ENCODE measurements at places on chromosomes 7 and 10.

DNA sequence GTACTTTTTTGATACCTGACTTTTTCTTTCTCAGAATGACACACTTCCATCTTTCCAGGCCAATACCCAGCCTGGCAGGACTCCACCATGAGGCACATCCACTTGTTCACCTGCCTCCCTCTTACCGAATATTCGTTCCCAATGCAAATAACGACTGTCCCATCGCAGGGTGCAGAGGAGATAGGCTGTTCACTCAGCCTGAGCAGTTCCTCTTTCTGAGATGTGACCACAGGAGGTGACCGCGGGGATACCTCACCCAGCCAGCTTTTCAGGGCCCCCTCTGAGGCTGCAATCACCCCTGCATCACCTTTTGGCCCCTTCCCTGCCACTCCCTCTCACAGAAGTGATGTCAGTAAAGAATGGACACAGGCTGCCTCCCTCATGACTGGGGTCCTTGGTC is 28.3 kb downstream of the PTPRN2 start:
- no peak for DNase-seq

GRCh38 chr7:156251861-156252260 is 388.7 kb upstream of the RNF32 start:
- no peak for DNase-seq

GRCh38 chr7:20197125-20197748 is 19.9 kb downstream of the MACC1 start:
- DNase-seq: no peak

- DNase-seq: no peak
Measured at GRCh38 chr7:132680590-132680989, 104.3 kb upstream of the PLXNA4 start.

GRCh38 chr10:122245136-122245535 is 26.0 kb upstream of the BTBD16 start:
- no peak for DNase-seq

DNA sequence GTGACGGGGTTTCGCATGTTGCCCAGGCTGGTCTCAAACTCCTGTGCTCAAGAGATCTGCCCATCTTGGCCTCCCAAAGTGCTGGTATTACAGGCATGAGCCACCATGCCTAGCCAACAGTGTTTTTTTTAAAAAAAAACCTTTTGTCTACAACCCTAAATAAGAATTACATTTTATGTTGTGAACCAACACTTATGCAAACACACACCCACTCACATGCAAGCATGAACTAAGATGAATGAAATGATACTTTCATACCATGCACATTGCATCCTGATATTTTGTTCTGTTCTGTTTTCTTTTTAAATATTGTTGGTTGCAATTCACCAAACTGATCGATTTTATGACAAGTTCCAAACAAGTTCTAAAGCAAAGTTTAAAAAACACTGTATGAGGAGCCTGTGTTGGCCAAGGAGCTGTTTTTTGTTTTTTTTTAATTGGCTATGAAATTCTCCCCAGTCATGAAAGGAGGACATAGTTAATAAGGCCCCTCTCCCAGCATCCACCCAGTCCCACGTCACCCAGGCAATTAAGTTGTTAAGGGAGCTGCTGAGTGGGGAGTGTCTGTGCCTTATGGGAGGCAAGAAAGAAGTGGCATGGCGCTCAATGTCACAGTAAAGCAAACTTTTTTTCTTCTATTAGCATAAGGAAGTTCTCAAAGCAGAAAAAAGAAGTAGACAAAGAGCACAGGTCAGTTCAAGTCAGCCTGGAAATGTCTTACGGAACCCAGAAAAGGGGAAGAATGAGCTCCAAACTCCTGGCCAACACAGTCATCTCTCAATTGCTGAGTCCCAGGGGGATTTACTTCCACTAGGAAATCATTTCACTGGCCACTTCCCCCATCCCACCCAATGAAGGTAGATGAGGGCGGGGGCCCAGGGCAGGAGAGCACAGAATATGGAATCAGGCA is 50.1 kb downstream of the NOD1 start:
- no peak for DNase-seq

DNA sequence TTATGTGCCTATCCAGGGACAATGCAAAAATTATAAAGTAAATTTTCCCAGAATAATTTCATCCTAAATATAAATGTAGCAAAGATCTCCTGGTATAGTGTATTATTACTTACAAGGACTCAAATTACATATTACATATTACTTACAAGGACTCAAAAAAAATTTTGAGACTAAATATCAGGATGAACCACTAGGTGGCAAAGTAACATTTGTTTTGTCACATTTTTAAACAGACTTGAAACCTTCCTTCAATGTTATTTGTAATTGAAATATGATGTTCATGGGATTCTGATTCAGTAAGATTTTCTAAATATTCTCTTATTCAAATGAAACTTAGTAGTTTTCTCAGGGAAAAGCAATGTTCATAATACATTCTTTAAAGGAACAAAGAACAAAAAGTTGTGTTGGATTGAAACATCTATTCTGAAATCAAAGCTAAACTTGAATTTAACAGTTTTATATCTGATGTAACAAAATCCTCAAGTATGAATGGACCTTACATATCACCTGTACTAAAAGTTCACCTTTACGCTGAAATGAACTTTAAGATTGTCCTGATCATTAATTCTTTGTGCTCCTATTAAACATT is 74.3 kb upstream of the GNAI1 start:
- peak; percentile 3 for DNase-seq

- no peak for DNase-seq
Measured at GRCh38 chr10:1289591-1289990, 233.4 kb downstream of the WDR37 start.

- DNase-seq: no peak
Measured at GRCh38 chr10:127405221-127405620, 143.9 kb upstream of the NPS start.

DNA sequence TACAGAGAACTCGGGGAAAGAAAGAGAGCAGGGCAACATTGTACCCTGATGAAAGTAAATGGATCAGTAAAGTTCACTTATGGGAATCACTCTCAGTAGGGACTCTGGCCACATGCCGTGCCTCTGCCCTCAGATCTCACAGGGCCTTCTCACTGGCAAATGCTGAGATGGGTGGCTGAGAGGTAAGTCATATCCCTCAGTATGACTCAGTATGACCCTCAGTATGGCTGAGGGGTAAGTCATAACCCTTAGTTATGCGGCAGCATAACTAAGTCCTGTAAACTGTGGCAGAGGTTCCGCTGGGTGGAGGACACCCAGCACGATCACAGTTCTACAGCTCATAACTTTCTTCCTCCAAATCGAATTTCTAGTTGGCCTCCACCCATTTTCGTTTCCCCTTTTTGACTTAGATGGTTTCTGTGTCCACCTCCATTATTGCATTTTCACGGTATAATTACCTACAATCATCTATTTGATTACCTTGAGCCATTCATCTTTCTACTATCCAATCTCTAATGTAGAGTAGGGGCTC is 26.5 kb upstream of the WNT16 start:
- no peak for DNase-seq

GRCh38 chr7:25014756-25015155 is 34.8 kb upstream of the OSBPL3 start:
- no peak for DNase-seq

DNA sequence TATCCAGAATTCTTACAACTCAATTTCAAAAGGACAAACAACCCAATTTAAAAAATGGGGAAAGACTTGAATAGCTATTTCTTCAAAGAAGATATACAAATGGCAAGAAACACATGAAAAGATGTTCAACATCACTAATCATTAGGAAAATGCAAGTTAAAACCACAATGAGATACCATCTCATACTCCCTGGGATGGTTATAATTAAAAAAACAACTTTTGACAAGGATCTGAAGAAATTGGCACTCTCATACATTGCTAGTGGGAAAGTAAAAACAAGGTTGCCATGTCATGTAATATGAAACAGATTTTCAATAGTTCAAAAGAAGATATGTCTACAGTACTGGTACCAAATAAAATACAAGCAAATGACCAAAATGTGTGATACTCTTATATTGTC is 9.0 kb downstream of the OAT start:
- DNase-seq: no peak

- no peak for DNase-seq
Measured at GRCh38 chr10:114102256-114102655, 58.6 kb downstream of the ADRB1 start.

- no peak for DNase-seq
Measured at GRCh38 chr10:22816298-22816653, 101.9 kb upstream of the PIP4K2A start.

DNA sequence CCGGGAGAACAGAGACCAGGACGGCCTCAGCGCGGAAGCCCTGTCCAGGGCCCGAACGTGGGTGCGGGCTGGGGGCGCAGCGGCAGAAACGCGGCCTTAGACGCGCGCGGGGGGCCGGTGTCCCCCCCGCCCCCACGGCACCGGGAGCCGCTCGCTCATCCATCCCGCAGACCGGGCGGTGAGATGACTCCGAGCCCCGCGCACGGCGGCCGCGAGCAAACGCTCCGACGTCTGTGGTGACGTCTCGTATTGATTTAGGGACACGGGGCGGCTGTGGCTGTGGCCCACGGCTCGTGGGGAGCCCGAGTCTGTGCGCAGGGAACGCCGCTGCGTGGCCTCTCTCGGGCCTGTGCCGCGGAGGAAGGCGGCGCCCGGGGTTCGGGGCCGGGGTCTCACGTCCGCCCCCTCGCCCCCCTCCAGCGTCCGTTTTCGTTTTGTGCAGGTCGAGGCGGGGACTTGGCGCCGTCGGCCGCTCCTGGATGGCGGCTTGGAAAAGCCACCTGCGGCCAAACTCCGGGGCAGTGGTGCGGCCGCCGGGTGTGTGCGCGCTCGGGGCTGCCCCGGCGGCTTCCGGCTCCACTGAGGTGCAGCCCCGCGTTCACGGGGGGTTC is 1.0 kb upstream of the NKX6-2 start:
- DNase-seq: no peak

- no peak for DNase-seq
Measured at GRCh38 chr10:106082865-106083264, 1081.6 kb downstream of the SORCS1 start.

GRCh38 chr7:24392774-24393173 is 108.8 kb downstream of the NPY start:
- DNase-seq: no peak

- DNase-seq: no peak
Measured at GRCh38 chr10:43029043-43029442, 47.8 kb upstream of the RET start.

GRCh38 chr10:123570898-123571515 is 95.1 kb upstream of the GPR26 start:
- DNase-seq: no peak

GRCh38 chr10:131024259-131025131 is 287.0 kb downstream of the TCERG1L start:
- no peak for DNase-seq

DNA sequence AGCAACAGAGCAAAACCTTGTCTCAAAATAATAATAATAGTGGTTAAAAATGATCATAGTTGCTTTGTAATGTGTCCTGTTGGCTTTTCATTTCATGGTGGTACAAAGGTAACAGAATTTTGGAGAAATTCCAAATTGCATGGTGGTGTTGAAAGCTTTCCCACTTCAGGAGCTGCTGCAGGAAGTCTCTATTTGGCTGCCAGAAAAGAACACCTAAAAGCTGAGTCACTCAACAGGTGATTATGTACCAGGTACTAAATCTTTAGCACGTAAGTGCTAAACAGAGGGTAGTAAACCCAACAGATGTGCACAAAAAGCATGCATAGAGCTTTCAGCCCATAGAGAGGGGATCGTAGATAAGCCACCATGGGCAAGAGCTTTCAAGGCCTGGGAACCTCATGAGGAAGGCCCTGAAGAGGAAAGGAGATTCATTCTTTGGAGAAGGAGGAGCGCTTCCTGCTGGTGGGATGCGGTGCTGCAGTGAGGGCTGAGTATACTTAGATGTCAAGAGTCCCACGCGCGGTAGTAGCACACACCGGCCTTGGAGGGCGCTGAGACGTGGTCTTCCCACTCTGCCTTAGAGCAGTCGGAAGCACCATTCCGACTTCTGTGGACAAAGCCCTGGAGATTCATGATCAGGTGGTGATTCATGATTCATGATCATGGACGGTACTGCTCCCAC is 118.7 kb downstream of the RALA start:
- peak; percentile 69 for DNase-seq

DNA sequence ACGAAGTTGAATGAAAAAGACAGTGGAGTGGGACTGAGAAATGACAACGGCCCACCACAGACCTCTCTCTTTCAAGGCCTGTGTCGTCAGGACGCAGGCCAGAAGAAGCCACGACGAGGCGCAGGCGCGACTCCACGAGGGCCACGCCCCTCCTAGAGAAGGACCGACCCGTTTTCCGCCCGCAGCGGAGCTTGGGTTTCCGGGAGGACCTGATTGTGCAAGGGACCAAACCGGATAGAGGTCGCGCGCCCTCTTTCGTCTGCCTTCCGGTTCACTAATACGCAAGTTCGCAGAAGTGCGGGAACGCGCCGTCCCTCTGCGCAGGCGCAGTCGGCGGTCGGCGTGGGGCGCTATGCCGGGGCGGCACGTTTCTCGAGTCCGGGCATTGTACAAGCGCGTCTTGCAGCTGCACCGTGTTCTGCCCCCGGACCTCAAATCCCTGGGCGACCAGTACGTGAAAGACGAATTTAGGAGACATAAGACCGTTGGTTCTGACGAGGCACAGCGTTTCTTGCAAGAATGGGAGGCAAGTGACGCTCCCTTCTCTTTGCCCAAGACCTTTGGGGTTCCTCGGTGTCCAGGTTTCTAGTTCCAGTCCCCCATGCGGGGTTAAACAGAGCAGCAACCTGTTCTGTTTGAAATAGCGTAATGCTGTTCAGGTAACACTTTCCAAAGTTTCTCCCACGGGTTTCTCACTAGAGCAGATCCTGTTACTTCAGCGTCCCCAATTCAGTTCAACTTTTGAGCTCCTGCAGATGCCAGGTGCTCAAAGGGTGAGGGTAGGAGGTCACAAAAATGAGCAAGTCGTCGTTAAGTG is at the start of gene SDHAF3:
TSS of gene SDHAF3 (plus strand) at position 327 of the 817 bp plus-strand sequence. CDS start at position 353, 26 bp downstream.
- DNase-seq: peak; percentile 98

DNA sequence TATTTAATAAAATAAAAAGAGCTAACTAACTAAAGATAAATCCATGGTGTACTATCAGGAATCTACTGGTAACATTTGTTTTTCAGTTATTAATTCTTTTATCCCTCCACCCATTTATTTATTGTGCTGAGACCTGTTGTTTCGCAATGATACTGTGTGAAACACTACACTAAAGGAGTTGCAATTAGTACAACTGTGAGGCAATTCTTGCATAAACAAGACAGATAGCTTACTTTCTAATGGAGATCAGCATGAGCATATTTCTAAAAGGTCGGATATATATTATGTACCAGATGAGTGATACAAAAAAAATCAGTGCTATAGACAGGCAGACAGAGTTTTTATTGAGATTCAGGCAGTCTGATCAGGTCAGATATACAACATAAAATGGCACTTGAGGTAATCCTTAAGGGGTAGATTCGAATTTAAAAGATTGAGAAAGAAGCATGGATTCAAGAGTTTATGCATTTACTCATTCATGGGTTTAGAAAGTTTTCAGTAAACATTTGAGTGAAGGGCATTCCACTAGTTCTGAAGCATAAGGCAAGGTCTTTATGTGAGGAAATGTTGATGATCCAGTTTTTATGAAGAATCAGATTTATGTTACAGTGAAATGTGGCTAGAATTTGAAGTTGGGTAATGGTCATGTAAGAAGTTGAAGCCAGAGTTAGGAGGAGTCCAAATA is 147.6 kb downstream of the POLR1F start:
- DNase-seq: no peak

Data from CD4-positive, alpha-beta T cell treated with Interleukin-17A for 1 hour (primary cell).